ENCODE measurements at places on chromosomes 2 and 18.

- DNase-seq, result no peak
Measured at GRCh38 chr2:54967759-54968365, 82.4 kb downstream of the RTN4 start.

GRCh38 chr2:171095014-171095582 lies 65.6 kb downstream of the TLK1 start:
- DNase-seq, result no peak

DNA sequence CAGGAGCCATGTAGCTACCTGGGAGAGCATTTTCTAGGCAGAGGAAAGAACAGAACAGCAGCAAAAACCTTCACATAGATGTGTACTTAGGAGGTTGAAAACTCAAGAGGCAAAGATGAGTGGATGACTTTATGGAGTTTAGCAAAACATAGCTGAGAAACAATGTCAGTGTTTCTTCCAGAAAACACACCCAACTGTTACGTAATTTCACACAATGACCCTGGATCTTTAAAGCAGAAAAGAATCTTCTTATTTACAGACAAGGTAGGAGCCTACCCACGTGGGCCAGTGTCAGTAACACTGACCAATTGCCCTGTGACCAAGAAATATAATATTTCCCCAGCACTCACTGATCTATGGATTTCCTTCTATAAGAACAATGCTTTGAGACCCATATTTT lies 254.6 kb downstream of the CDH20 start:
- DNase-seq, result no peak

DNA sequence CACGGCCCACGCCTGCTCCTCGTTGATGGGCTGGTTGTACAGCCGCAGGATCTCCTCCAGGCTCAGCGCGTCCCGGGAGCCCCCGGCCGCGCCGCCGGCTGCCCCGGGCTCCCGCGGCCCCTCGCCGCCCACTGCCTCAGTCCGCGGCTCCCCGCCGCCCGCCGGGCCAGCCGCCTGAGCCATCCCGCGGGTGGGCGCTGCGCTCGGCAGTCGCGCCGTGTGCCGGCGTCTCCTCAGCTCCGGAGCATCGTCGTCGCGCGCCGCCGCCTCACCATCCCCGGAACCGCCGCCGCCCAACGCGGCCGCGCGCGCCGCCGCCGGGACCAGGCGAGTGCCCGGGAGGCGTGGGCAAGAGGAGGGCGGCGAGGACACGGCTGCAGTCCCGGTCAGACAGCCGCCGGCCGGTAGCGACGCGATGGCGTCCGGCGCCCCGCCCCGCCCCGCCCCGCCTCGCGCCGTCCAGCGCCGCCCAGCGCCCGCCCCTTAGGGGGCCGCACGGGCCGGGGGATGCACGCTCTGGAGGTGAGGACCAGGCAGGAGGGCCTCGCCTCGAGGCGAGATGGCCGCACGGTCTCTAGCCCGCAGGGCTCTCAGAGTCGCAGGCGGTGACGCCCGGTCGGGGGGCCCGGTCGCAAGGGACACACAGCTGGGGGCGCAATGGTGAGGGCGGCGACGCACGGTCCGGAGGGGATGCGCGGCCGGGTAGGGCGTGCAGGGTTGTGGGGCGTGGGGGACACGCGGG lies at the start of gene SPIRE1:
Gene SPIRE1, minus strand, starts transcription at position 424 of the 742 bp plus-strand sequence. Its CDS starts 241 bp downstream, at position 183.
- DNase-seq, result no peak

DNA sequence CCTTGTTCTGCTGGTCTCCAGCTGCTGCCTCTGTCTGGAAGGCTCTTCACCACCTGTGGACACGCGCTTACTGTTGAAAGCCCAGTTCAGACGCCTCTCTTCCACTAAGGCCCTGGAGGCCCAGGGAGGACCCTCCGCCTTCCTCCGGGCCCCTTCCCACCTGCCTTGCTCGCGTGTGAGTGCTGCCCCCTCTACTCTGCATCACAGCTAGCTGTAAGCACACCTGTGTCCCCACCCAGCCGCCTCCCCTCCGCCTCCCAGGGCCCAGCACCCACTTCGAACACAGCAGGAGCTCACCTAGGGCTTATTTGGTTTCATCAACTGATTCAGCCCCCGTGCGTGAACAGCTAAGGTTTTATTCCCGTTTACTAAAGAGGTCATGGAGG lies 49.7 kb downstream of the KCNF1 start:
- no peak for DNase-seq

DNA sequence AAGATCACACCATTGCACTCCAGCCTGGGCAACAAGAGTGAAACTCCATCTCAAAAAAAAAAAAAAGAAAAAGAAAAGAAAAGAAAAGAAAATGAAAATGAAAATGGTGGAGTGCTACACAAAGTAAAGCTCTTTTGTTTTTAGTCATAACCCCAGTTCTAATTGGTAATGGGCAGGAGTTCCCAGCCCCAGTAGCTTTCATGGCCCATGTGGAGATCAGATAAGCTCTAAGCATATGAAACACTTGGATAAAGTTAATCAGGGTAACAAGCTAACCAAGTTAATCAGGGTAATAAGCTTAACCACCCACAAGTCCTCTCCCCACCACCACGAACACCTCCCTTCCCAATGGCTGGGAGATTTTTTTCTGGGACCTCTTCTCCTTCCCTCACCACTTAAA lies 240.8 kb downstream of the BCL11A start:
- no peak for DNase-seq

GRCh38 chr2:60530660-60531281 lies 22.7 kb downstream of the BCL11A start:
- DNase-seq, result no peak

- no peak for DNase-seq
Measured at GRCh38 chr2:42957109-42957860, 164.9 kb upstream of the HAAO start.

GRCh38 chr18:31719363-31720006 lies 35.1 kb upstream of the B4GALT6 start:
- DNase-seq, result no peak

DNA sequence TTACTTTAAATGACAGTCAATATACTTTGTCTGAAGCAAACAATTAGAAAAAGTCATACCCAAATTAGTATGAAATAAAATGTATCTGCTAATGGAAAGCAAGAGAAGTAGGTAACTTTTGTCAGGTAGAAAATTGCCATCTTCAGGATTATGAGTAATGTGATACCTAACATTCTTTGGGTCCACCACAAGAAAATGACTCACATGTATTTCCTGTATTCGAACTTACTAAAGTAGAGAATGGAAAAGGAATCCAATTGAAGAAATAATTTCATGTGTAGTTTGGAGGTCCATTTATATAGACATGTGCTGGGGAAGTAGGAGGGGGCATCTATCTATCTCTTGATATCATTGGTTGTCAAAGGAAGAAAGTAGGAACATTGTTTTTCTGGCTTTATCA lies 636.2 kb upstream of the CHAC2 start:
- DNase-seq, result no peak

GRCh38 chr18:48529796-48530195 lies 9.0 kb upstream of the CTIF start:
- no peak for DNase-seq

DNA sequence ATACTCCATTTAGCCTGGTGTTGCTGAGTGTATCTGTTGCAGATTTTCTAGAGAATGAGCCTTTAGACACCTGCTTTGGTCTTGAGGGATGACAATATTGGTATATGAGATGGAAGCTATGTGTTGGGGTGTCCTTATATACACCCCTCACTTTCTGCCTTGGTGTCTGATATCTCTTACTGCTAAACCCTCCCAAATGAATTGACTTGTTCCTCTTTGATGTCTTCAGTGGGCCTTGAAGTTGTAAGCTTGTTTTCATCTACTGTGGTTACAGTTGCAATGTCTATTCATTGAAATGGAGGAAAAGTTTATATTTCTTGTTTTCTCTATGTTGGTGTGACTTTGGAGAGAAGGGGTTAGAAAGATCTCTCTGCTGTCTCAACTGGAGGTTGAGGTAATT lies 18.9 kb downstream of the RAB10 start:
- no peak for DNase-seq

DNA sequence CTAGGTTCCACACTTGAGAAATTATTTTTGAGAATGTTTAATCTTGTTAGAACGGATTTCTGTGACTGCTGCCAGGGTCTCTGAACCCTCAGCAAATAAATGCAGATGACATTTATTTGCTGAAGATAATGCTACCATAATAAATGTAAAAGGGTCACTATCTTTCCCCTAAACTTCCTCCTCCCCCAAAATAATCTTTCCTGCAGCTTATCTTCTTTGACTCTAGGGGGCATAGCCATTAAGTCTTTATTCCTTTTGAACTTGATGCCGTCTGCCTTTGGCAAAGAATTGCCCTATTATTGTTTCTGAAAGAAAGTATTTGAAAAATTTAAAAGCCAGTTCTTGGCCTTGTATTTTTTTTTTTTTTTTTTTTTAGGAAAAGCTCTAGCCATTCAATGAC lies 63.6 kb upstream of the ACSL3 start:
- no peak for DNase-seq

DNA sequence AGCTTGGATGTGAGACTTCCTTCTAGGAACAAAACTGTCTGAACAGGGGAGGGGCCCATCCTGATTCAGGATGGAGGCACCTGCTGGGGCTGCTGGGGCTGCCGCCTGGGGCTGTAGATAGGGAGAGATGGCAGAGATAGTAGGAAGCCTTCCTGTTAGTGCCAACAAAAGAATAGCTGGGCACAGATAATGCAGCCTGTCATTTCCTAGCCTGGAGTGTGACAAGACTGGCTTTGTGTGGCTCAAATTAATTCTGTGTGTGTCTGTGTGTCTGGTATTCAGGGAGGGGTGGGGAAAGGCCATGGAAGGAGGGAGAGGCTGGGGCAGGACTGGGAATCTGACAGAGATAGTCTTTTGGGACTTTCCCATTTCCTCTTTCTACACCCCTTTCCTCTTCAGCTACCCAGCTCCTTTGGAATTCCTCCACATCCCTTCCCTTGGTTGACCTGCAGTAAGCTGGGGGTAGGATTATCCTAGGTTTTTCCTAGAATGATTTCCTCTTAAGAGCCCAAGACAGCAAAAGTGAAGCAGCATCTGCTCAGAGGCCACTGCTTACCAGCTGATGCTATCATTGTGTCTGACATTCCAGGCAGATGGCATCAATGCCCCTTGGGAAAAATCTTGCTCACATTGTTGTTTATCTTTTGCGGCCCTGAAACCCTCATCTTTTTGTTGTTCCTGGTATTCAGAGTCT lies 144.9 kb upstream of the LHCGR start:
- no peak for DNase-seq

DNA sequence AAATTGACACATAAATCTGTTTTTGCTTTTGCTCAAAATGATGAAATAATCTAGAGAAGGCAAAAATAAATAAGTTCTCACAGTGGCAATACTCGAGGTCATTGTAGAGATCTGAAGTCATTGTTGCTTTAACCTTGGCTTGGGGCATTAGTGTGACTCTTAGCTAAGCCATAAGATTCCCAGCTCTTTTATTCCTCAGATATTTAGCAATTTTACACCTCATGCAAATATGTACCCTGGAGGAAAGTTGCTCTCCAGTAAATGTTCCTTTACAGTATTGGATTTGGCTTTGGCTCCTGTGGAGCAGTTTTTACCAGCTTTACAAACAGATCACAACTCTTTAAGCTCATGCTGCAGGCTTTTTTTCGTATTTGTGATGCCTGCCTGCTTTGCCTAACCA lies 134.2 kb upstream of the NABP1 start:
- DNase-seq, result no peak

- no peak for DNase-seq
Measured at GRCh38 chr18:45566025-45566740, 49.1 kb upstream of the SLC14A2 start.

GRCh38 chr2:43462866-43463641 lies 132.8 kb downstream of the THADA start:
- no peak for DNase-seq

GRCh38 chr2:157990173-157990572 lies 111.5 kb upstream of the UPP2 start:
- DNase-seq, result no peak

GRCh38 chr18:66222174-66222573 lies 381.7 kb downstream of the CDH19 start:
- DNase-seq, result no peak

DNA sequence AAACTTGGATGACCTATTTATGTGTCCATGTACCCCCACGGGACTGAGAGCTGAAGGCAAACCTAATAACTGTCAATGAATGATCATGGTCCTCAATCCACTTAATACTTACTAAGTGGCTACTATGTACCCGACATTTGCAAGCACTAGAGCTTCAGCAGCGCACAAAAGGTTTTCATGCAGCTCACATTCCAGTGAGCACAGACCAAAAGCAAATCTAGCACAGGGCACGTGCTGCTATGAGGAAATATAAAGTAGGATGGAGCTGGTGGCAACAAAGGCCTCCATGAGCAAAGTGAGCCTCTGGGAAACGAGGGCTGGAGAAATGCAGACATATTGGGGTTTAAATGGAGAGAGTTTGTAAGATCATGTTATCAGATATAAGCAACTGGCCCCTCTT lies 3.5 kb downstream of the SLC40A1 start:
- no peak for DNase-seq

DNA sequence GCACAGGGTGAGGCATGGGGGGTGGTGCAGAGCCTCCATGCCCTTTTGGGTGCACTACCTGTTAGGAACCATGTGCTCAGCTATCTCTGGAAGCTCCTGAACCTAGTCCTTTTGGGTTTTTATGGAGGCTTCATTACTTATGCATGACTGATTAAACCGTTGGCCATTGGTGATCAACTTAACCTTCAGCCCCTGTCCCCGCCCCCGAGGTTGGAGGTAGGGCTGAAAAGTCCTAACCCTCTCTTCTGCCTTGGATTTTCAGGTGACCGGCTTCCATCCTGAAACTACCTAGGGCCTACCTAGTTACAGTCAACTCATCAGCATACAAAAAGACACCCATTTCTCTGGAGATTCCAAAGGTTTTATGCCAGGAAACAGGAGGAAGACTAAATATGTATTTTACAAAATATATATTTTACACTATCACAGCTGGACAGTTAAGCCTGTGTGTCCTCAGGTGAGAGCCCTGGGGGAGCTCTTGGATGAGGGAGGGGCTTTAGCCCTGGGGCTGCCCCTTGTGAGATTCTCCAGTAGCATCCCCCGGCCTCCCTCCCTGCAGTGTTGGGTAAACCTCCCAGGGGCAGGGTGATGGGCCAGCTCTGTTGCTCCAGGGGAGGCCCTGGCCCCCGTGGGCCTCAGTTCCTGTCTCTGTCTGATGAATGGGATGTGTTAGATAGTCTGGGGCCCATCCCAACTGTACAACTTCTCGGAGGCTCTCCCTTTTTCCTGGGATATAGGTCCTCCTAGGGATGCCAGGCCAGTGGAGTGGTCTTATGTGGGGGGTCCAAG lies 24.1 kb downstream of the GLI2 start:
- DNase-seq, result no peak

DNA sequence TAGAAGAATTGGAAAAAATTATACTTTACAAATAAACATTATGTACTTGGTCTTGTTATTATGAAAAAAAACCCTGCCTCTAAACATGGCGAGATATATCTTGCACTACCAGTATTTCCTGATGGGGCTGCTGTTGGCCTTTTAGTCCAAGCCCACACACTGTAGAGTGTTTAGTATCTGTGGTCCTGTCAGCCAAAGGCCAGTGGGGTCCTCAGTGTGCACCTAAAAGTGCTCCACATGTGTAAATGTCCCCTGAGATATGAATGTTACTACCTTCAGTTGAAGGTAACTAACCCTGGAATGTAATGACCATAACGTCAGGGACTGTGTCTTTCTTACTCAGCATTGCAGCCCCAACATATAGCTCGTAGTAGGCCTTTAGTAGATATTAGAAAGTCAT lies 71.1 kb upstream of the HK2 start:
- DNase-seq, result no peak

All from Panc1 (cell line).